ENCODE measurements at places on chromosomes 5 and 9.

- DNase-seq, result no peak
Observed at GRCh38 chr5:154055201-154055600, 16.4 kb downstream of the MFAP3 start.

DNA sequence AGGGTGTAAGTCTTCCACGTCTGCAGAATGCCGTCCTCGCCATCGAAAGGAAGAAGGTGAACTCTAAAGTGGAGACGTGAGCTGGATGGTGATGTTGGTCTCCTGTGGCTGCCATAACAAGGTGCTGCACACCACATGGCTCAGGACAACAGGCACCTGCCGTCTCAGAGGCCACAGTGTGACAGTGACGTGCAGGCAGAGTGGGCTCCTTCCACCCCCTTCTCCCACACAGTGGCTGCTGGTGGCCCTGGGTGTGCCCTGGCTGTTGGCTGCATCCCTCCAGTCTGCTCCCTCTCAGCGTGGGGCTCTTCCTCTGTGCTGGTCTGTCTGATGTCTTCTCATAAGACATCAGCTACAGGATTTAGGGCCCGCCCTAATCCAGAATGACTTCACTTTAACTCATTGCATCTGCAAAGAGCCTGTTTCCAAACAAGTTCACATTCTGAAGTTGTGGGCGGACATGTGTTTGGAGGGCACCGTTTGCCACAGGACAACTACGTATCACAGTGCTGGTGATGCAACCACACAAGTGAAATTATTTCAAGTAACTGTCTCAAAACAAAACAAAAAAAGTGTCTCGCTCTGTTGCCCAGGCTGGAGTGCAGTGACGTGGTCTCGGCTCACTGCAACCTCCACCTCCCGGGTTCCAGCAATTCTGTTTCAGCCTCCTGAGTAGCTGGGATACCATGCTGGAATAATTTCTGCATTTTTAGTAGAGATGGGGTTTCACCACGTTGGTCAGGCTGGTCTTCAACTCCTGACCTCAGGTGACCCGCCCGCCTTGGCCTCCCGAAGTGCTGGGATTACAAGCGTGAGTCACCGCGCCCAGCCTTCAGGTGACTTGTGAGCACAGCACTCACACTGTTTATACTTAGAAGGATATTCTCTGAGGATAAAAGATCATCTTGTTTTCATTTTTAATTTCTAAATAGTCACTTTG lies 31.2 kb upstream of the CLPTM1L start:
- no peak for DNase-seq

DNA sequence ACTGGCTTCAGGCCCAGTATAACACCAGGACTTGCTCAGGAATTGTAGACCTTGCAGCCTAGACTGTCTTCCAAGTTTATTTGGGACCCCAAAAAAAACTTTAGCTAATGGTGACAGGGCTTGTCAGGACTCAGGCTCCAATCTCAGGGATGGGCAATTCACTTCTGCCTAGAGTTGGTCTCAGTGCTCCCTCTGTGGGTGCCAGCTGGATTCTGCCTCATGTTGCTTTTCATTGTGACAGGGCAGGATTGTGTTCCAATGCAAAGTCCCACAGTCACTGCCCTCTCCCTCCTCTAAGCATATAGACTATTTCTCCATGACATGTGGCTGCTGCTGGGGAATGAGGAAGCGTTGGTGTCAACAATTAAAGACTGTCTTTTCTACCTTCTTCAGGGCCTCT lies 174.7 kb downstream of the CYLC2 start:
- DNase-seq, result no peak

- DNase-seq, result no peak
Observed at GRCh38 chr5:144002876-144003275, 167.6 kb downstream of the YIPF5 start.

DNA sequence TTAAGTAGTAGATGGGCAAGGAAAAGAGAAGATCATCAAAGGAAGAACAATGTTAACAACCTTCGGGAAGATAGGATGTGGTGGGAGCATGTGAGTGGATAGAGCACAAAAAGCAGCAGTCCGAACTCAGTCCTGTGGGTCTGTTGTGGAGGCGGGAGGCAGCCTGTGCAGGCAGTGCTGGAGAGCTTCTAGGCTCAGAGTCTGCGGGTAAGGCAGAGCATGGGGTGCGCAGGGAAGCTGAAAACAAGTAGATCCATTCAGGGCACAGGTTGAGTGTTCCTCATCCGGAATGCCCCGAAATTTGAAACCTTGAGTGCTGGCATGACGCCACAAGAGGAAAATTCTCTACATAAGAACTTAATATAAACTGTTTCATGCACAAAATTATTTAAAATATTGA lies 84.9 kb downstream of the PPIC start:
- no peak for DNase-seq

- no peak for DNase-seq
Observed at GRCh38 chr5:17154211-17154996, 63.0 kb upstream of the BASP1 start.

DNA sequence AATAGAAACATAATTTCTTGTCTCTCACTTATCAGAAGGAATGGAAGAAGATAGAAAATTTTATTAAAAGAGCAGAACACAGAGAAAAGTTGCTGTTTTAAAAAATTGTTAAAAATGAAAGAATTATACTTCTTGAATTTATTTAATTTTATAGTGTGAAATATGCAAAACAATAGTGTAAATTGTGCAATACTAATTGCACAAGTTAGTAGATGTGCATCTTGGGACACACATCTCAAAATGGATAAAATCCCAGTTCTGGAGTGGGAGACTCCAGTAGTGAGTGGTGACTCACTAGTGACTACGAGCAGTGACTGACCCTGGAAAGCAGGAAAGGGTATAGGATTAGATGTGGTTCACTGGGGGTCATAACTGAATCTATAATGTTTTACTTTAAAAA lies 223.2 kb downstream of the MSX2 start:
- no peak for DNase-seq

DNA sequence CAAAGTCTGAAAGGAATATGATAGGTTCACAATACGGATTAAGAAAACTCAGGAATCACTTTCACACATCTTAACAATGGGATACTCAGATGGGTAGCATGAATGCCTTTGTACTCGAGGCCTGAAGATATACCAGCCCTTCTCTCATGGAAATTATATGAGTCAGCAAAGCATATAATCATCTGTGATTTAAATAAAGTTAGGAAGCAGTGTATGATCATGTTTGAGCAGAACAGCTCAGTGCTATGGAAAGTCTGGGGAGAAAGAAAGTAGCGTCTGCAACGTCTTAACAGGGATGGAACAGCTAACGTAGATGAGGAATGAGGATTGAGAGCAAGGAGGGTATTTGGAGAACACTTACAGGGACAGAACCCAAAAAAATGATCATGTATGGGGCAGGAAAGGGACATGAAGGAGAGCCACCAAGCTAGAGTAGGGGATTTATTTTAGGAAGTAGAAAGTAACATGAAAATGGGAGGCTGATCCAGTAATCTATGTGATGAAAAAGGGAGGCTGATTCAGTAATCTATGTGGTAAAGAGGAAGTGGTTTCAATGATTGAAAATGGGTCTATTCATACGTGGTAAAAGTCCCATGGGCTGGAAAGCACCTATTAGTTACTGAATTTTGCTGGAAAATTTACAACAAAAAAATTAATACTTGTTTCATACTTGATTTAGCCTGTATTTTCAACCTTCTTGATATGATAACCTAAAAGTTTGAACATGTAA lies 85.9 kb downstream of the GNA14 start:
- DNase-seq, result no peak

- no peak for DNase-seq
Observed at GRCh38 chr5:81269751-81270393, 31.5 kb upstream of the ZCCHC9 start.

- no peak for DNase-seq
Observed at GRCh38 chr5:137631453-137631852, 104.4 kb downstream of the KLHL3 start.

DNA sequence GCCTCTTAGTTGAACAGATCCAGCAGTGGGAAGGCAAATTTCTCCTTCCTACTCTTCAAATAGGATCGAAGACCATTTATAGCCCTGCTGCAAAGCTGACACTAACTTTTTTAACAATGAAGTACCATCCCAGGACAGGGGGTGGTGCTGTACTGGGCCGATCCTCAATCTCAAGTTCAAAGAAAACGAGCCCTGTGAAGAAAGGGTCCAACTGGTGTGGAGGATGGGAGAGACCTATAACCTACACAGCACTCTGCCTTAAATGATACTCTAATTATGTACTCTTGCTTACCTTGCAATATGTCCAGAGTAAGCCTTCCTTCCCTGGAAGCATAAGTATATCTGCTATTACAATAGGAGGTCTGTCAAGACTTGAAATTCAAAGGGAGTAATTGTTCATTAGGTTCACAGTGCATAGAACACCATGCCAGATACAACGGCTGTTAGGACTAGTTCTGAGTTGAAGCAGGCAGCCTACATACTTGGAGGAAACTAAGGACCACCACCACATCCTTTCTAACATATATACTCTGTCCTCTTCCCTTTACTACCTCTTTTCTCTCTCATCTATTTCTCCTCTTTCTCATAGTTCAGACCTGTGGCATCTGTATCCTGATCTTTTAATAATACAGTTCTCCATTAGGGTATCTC lies 6.2 kb downstream of the ETF1 start:
- DNase-seq, result no peak

Data from stimulated activated CD4-positive, alpha-beta T cell treated with anti-CD3 and anti-CD28 coated beads, Interleukin-15, amount 100 ng/mL, for 24 hours (primary cell).